NCI-H2081 (cell line): ENCODE measurements at places on chromosomes 7 and 10.

DNA sequence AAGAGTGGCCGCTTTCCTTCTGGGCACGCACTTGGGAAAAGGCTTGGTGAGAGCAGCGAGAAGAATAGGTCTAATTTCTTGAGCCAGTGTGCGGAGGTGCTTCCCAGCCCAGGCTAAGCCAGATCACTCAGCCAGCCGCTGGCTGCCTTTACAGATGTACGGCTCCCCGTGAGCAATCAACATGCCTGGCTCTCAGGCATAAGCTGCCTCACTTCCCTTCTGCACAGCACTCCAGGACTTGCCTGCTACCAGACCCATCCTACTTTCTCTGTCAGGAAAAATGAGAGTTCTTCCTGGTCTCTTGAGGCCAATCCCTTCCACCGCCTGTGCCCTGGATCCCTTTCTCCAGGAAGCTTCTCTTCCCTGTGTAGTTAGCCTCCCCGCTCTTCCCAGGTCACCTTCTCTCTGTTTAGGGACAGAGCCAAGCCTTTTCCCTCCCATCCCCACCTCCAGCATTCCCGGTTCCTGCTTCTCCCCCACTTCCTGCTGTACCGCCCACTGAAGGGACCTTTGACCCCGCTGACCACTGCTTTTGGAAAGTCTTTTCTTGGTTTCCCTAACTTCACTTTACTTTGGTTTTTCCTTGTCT, 1.1 kb upstream of the ACTR3C start:
- no peak for DNase-seq

DNA sequence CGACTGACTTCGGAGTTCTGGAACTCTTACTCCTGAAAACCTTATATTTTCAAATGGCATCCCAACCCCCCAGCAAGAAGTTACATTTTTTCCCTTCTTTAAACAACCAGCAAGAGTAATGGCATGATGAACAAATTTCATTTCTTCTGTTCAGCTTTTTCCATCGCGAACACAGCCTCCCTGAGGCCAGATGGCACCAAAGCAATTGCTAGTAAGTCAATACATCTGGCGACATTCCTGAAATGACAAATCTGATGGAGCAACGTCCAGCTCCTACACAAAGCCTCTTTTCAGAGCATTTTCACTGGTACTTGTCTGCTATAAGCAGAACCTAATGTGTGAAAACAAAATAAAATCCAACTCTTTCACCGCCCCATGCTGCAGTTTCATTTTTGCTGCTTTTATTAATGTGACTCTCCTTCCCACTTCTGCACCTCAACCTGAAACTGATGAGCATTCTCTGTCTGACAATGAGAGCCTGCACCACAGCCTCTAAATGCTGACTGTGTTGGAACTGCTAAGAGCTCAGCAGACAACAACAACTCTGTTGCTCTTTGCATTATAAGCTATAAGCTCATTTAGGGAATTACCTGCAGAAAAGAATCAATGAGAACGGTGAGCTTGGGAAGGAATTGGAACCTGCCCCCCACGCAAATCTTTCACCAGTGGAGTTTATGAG, 229.8 kb downstream of the FGFR2 start:
- no peak for DNase-seq

- no peak for DNase-seq
Observed at GRCh38 chr7:121123032-121123431, 134.5 kb downstream of the CPED1 start.

- DNase-seq, result no peak
Observed at GRCh38 chr10:133350950-133351329, 3.8 kb downstream of the PRAP1 start.

- no peak for DNase-seq
Observed at GRCh38 chr7:101399759-101400158, 37.1 kb downstream of the COL26A1 start.

- no peak for DNase-seq
Observed at GRCh38 chr10:102167861-102168260, 15.7 kb downstream of the NOLC1 start.

- DNase-seq, result no peak
Observed at GRCh38 chr7:90965211-90965610, 299.0 kb upstream of the FZD1 start.

DNA sequence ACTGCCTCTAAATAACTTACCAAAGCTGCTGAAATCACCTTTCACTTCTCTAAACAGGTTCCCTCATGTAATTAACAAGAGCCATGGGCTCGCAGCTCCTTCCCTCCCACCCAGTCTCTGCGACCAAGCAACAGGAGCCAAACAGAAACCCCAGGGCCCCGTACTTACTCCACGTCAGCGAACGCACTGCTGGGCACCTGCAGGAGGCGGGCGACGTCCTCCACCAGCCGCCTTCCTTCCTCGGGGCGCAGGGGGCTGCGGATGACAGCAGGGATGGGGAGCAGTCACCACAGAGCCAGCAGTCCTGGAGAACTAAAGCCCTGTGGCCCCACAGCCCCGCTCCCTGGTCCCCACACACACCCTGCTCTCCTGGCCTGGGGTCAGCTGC, 477.0 kb downstream of the PTPRN2 start:
- DNase-seq, result peak; percentile 9

DNA sequence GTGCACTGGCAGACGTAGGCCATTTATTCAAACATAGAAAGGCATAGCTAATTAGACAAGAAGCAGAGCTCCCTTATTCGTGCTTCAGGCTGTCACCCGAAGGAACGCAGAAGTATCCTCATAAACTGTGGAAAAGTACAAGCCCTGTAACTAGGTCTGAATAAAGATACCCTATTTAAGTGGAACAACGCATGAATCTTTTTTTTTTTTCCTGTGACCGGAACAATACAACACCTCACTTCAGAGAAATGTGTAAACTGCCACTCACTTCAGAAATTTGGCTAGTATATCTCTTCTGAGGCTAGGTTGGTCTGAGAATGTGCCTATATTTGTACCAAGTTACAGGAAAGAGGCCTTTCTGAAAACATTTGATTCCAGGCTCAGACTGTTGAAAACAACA, 8.0 kb upstream of the CSTF2T start:
- no peak for DNase-seq

- no peak for DNase-seq
Observed at GRCh38 chr10:119431034-119431772, 111.3 kb downstream of the RGS10 start.

GRCh38 chr7:142313528-142313927, 55.7 kb upstream of the PRSS58 start:
- DNase-seq, result no peak

DNA sequence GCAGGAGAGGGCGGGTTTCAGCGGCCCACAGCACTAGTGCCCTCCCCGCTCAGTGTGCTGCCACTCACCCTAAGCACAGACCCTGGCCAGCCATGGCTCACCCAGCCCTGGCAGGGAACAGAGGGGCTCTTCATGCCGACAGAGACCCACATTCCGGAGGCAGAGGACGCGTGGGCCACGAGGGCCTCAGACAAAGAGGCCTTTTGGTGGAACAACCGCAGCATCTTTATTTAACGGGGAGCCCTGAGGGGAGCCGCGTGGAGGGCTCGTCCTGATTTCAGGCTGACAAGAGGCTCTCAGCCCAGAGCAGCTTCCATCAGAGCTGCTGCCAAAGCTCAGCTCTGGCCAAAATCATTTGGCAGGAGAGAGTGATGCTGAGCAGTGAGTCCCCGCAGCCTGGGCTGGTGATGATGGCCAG, 127.8 kb downstream of the SH3PXD2A start:
- DNase-seq, result no peak

GRCh38 chr7:130417213-130417612, 23.6 kb downstream of the CEP41 start:
- DNase-seq, result no peak

DNA sequence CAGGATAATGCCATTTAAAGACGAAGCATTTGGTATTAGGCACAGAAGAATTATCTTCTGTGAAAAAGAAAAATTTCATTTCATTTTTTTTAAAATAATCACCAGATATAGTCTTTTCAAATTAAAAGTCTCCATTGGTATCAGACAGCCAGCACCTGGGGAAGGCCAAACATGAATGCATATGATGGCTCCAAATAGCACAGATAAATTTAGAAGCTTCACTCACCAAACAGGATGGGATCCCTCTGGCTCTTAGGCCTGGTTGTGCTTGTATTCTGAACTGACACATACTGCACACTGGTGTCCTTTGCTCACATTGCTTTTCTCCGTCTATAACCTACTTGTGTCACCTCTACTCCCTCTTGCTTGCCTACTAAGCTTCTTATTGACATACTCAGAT, 169.5 kb upstream of the CHRM2 start:
- no peak for DNase-seq

DNA sequence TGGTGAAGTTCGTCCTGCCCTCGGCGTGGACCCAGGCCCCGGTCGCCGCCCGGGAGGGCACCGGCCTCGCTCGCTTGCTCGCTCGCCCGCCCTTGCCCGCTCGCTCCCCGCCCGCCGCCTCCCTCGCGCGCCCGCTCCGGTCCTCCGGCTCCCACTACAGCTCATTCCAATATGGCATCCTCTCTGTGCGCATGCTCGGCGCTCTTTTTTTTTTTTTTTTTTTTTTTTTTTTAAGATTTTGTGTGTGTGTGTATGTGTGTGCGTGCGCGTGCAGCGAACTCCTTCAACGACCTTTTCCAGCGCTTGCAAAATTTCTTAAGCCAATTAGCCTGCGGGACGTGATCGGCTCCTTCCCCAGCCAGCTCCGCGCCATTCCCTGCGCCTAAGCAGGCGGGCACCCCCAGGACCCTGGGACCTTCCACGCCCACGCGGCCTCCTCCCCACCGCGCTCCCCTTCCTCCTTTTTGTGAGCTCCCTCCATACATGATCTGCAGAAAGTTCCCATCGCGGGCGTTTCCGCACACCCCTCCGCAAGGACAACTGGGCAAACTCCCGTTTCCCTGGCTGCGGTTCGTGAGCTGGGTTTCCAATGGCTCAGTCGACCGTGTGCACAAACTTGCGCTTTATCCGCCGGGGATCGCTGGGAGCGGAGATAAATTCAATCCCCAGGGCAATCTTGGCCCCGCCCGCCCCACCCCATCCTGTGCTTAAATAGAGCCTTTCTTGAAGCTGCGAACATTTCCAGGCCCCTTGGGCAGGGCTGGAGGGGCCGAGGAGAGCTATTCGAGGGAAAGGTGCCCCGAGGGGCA, at the start of gene SFMBT2:
Gene SFMBT2 (minus strand): TSS at position 173 of the 809 bp plus-strand sequence. CDS start 29,136 bp downstream, outside the sequence.
- peak; percentile 47 for DNase-seq

DNA sequence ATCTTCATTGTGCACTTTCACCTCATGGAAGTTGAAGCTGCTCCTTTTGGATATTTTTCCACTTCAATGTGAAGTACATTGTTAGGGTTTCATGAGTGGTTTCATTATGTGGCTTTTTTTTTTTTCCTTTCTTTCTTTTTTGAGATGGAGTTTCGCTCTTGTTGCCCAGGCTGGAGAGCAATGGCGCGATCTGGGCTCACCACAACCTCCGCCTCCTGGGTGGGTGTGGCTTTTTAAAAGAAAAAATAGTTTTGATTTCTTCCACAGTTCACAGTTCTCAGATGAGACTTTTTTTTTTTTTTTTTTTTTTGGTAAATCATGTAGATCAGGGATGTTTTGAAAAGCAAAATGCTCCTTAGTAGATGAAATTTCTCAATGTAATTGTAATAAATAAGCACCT, 652.3 kb upstream of the ANKRD30A start:
- DNase-seq, result no peak

DNA sequence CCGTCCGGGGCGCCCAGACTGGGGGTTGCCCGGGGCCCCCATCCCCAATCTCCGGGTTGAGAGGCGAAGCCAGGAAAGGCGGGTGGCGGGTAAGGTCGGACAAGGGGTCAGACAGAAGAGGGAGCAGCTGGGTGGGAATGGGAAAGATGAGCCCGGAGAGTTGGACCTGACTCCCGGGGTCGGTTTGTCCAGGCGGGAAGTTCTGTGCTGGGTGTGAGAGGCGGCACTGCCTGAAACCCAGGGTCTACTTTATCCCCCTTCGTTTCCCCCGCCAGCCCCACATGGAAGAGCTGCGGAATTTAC, 675 bp downstream of the SLC4A2 start:
- no peak for DNase-seq

DNA sequence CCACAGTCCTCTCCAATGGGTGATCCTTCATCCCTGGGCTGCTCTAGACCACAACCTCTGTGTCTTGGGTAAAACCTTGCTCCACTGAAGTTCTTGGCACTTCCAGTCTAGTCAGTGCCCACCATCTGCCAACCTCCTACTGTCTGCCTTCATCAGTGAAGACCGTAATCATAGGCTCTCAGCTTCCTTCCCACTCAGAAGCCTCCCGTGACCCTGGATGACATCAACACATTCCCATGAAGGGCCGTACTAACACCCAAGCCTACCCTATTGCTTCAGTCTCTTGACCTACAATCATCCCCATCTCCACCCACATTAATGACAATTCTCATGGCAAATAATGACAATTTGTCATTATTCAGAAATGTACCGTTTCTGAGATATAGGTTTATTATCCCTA, 27.6 kb upstream of the GARS1 start:
- no peak for DNase-seq

DNA sequence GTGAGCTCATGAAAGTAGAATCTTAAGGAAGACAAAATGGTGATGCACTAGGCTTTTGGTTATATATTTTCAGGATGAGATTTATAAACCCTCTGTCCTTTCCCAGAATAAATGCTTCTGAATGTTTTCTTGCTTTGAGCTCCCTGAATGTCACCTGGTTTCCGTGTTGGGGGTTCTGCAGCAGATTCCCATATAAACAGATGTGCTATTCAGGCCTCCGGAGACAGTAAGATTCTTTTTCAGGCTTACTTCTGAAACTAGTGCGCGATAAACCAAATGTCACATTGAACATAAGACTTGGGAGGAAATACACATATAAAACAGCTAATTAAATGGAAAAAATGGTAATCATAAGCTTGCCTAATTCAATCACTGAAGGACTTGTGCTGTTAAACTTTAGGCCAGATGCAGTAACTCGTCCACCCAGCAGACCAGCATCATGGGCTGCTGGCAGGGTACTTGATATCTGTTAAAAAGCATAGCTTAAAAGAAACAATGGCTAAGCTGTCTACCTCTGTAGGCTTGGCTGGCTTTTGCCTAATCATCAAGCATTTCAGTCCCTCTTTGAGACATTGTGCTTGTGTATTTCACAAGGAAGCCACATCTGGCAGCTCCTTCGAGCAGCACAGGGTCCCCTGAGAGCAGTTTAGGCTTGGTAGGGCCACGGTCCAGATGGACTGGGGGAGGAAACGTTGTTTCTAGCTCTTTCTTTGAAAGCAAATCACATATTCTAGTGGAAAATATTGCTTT, 281.2 kb upstream of the KIAA1217 start:
- DNase-seq, result no peak

- no peak for DNase-seq
Observed at GRCh38 chr7:47503281-47503680, 78.6 kb downstream of the TNS3 start.

- no peak for DNase-seq
Observed at GRCh38 chr7:82012453-82012852, 242.6 kb upstream of the HGF start.

DNA sequence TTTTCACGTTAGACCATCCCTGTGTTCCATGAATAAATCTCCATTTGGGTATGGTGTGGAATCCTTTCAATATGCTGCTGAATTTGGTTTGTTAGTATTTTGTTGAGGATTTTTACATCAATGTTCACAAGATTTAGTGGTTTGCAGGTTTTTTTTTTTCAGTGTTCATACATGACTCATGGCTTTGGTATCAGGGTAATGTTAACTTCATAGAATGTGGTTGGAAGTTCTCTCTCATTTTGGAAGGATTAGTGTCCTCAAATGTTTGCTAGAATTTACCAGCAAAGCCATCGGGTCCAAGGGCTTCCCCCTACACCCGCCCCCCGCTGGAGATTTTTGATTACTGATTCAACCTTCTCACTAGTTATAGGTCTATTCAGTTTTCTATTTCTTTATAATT, 398.0 kb downstream of the NXPH1 start:
- no peak for DNase-seq
